AG04449 (cell line): ENCODE measurements at places on chromosomes 5 and 9.

DNA sequence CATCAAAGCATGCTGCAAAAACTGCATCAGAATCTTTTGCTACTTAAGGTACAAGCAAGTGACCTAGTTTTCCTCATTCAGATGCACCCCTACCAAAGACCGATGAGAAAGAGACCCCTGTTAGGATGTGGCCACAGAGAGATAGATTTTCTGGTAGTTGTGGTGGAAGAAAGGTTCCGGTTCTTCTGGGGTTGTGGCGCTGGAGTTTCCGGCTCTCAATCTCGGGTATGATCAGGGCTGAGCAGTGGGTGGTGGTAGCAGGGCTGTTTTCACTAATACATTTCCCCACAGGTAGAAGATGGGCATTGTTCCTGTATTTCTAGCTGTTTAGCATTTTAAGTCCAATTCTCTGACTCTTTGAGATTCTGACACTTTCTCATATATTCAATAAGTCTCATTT is 58.4 kb downstream of the PCSK1 start:
- DNase-seq, result no peak

GRCh38 chr9:71357346-71357745 is 235.9 kb upstream of the TRPM3 start:
- DNase-seq, result no peak

- no peak for DNase-seq
These were observed 127.9 kb downstream of the EFNA5 start for GRCh38 chr5:107542831-107543231.

- peak; percentile 63 for DNase-seq
These were observed 85.8 kb downstream of the AOPEP start for GRCh38 chr9:94812343-94812742.

DNA sequence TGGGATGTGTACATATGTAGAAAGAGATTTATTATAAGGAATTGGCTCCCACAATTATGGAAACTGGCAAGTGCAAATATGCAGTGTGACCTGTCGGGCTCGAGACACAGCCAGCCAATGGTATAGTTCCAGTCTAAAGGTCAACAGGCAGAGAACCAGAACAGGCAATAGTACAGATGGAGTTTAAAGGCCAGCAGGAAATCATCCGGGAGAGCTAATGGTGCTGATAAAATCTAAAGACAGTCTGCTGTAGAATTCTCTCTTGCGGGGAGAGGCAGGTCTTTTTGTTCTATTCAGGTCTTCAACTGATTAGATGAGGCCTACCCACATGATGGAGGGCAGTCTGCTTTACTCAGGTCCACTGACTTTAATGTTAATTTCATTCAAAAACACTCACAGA is 21.8 kb downstream of the ANKRD31 start:
- no peak for DNase-seq

DNA sequence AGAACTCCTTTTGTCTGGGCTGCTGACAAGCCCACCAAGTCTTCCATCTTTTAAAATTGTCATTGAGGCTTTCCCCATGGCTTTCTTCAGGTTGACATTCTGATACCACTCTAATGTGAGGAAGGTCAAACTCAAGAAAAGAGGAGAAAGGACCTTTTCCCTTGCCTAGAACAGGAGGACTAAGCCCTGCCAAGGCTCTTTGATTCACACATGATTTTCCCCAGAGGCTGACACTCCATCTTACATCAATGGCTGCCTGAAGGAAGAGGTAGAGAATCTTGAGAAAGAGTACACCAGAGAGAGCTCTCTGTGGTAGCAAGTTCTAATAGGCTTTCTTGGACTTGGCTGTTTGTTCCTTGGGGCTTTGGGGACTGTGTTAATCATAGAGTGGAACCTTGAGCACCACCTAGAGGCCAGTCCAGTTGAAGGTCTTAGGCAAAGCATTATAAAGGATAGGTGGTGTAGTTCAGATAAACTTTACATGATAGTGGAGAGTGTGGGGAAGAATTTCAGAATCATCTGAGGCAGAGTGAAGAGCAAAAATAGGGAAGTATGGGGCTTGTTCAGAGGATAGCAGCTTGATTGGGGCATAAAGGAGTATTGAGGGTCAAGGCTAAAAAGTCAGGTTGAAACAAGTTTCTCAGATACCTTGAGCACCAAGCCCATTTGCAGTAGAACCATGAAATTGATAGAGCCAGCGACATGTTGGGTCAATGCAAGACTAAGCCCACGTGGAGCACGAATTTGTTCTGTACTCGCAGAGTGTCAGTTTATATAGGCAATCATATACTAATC is 36.7 kb downstream of the NDFIP1 start:
- DNase-seq, result no peak

DNA sequence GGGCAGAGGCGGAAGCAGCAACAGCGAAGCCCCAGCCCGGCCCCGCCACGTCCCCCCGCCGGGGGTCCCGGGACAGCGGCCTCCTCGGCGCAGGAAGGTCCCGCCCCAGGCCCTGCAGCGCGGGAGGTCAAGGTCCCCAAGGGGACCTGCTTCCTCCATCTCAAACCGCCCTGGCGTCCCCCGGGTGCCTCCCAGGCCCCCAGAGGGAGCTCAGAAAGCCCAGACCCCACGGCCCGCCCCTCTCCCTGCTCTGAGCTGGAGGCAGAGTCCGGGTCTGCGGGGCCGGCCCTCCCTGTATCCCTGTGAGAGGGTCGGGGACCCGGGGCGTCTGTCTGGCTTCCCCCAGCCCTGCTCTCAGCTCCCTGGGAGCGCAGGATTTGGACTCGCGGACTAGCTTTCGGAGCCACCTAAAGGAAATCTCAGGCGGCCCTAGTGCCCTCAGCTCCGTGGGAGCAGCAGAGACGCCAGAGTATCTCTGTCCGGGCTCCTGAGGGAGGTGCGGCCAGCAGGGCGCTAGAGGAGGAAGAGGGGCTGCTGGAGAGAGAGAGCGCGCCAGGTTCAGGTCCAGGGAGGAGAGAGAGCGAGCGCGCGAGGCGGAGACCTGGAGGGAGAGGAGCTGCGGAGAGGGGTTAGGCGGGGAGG is 30.7 kb downstream of the EXOC3 start:
- no peak for DNase-seq

DNA sequence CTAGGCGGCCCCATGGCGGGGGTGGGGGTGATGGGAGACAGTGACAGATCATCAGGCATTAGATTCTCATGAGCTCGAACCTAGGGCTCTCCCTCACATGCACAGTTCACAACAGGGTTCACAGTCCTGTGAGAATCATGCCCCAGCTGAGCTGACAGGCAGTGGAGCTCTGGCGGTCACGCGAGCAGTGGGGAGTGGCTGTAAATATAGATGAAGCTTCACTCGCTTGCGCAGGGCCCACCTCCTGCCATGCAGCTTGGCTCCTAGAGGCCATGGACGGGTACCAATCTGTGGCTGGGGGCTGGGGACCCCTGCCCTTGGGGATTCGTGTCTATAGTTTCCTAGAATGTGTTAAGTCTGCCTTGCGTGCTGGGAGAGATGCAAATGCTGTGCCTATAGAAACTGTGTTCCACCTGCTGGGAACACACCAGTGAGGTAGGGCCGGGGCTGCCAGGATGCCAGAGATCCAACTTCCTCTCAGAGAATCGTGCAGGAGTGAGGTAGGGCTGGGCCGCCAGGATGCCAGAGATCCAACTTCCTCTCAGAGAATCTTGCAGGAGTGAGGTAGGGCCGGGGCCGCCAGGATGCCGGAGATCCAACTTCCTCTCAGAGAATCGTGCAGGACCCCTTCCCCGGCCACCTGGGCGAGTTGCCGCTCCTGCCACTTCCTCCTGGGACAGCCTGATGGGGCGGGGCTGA is 14.1 kb upstream of the EXOC3 start:
- DNase-seq, result no peak

DNA sequence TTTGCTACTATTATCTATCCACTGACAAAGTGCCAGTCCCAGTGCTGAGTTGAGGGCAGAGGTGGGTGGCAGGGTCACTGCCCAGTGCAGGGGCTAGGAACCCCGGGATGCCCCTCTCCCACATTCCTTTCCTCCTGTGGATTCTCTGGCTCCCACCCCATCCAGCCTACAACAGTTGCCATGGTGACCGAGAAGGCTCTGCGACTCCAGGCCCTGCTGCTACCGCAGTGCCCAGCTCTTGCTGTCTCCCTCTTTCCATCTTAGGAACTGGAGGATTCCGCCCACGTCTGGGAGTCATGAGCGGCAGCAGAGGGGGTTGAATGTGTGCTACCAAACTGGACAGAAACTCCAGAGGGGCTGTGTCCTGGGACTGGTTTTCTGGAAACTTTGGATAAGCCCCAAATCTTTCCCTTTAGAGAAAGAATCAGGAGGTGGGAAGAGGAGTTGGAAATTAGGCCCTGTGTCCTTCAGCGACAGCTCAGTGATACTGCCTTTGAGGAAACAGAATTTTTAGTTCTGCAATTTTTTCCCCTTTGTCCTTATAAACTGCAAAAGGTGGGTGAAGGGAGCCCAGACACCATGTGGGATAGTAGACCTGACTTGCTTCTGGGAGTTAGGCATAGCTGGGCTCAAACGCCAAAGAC is 20.7 kb upstream of the C5orf47 start:
- no peak for DNase-seq

DNA sequence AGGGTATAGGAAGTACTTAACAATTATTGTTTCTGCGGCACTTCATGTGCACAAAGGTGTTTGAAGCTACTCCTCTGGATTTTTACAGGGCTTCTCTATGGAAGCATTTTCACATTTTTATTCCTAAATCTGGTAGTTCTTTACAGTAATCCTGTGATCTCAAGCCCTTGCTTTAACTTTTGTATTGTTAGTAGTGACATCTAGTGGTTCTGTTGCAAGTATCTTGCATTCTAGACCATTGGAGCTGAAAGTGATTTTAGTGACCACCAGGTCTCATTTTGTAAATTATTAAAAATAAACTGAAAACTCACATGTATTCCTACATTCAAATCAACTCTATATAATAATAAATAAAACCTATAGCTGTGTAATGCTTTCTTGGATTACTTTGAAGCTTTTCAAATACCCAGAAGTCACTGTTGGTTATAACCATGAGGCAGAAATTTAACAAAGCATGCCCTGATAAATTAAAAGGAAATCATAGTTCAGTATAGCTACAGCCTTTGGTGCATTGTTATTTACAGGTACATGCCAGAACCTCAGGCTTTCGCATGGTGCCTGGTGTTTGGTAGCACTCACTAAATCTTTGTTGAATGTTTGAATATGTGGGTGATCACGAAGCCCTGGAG is 18.9 kb downstream of the RPS23 start:
- no peak for DNase-seq

DNA sequence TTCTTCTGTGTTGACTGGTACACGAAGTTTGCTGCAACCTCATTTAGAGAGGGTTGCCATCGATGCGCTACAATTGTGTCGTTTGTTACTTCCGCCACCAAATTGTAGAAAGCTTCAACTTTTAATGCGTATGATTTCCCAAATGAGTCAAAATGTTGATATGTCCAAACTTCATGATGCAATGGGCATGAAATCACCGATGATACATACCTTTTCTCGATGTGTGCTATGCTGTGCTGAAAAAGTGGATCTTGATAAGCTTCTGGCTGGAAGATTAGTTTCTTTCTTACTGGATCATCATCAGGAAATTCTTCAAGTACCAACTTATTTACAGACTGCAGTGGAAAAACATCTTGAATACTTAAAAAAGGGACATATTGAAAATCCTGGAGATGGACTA is 65.7 kb downstream of the TMEM38B start:
- no peak for DNase-seq

GRCh38 chr9:117734523-117735314 is 30.5 kb downstream of the TLR4 start:
- no peak for DNase-seq

DNA sequence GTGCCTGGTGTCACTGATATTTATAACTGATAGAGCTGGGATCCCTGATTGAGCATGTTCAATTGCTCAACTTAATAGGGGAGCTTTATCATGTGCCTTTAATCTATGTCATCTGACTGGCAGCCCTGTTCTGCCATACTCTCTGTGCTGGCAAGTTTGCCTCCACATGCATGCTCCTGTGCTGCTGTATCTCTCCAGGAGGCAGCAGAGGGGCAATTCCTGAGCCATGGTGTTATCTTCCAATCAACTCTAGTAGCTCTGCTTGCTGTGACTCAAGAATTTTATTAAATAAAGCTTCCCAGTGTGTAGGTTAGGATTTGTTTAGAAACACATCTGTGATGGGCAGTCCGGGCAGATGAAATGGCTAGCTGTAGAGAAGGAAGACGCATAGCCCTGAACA is 642.0 kb downstream of the KIF4B start:
- no peak for DNase-seq

- DNase-seq, result no peak
These were observed 34.7 kb upstream of the SLC22A5 start for GRCh38 chr5:132334812-132335211.

DNA sequence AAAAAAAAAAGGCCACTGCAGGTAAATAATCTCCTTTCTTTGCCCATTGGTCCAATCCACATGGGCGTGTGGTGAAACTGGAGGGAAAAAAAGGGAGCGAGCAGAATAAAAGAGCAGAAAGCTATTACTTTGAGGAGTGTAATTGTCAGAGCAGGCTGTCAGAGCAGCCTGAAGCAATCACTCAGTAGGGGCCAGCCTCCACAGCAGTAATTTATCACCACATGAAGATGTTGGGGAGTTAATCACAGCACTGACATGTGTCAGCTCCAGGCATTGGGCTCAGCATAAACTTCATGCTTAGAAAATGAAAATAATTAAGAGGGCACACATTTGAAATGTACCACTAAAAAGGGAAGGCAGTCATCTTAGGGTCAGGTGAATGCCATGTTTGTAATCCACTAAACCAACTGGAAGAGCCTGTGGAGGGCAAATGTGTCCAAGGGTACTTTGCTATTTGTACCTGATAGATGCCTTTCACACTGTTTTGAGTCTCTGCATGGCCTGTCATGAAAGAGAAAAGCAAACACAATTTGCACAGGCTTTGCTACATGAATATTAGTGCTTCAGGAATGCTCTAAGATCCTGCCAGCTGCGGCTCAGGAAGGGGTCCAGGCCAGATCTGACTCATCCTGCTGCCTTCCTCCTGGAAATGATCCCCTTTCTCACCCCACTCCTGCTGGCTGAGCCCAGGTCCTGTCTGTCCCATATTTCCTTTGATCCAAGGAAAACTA is 2.9 kb upstream of the PTGER4 start:
- DNase-seq, result no peak

GRCh38 chr9:98708933-98709911 is at the start of gene GABBR2:
GABBR2 (minus strand) TSS chr9:98708935; CDS start chr9:98708737, 198 bp downstream.
- no peak for DNase-seq

DNA sequence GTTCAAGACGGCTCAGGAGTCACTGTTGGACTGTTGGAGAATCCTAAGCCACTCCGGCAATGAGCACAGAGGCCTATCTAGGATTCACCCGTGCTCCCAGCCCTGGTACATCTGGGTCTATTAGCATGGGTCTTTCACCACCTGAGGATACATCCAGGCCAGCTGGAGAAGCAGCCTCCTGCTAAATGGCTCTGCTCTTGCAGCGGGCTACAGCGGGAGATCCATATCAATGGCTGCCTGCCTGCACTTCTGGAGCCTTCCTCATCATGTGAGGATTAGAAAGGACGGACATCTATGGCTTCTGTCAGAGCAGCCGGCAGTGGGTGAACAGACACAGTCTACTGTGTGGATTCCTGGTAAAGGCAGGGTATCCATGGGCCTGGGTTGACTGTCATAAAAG is 357.4 kb downstream of the MLLT3 start:
- DNase-seq, result no peak

- no peak for DNase-seq
These were observed 121.7 kb downstream of the ICE1 start for GRCh38 chr5:5544094-5544663.

- DNase-seq, result no peak
These were observed 28.8 kb downstream of the CNTFR start for GRCh38 chr9:34560599-34561214.
